ENCODE measurements at places on chromosomes 3 and 15.

DNA sequence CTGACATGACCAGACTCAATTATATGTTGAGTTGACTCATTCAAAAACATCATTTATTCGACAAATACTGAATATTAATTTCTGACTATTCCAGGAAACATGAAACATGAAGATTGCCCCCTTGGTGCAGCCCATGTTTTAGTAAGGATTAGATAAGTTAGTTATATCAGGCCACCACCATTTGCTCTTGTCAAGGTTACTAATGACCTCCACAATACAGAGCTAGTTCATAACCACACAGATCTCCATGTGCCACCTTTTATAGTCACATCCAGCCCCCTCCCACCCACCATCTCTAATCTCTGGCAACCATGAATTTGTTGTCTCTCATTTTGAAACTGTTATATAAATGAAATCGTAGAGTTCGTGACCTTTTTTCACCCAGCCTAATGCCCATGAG lies 15.7 kb downstream of the KLHL18 start:
- DNase-seq: no peak

- peak; percentile 66 for DNase-seq
Observed at GRCh38 chr3:127547761-127548605, 42.5 kb downstream of the TPRA1 start.

DNA sequence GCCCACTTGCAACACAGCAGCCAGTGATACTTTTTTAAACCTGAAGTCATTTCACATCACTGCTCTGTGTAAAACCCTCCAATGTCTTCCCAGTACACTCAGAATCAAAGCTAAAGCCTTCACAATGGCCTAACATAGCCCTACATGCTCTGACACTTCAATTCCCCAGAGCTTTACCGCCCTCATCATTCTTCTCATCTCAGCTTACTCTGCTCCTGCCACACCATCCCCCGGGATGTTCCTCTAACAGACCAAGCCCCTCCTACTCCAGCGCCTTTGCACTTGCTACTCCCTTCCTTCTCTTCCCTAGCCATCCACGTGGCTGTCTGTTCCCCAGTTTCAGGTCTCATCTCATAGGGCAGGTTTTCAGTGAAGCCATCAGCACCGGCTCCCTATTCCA lies 194.0 kb downstream of the SSR3 start:
- no peak for DNase-seq

DNA sequence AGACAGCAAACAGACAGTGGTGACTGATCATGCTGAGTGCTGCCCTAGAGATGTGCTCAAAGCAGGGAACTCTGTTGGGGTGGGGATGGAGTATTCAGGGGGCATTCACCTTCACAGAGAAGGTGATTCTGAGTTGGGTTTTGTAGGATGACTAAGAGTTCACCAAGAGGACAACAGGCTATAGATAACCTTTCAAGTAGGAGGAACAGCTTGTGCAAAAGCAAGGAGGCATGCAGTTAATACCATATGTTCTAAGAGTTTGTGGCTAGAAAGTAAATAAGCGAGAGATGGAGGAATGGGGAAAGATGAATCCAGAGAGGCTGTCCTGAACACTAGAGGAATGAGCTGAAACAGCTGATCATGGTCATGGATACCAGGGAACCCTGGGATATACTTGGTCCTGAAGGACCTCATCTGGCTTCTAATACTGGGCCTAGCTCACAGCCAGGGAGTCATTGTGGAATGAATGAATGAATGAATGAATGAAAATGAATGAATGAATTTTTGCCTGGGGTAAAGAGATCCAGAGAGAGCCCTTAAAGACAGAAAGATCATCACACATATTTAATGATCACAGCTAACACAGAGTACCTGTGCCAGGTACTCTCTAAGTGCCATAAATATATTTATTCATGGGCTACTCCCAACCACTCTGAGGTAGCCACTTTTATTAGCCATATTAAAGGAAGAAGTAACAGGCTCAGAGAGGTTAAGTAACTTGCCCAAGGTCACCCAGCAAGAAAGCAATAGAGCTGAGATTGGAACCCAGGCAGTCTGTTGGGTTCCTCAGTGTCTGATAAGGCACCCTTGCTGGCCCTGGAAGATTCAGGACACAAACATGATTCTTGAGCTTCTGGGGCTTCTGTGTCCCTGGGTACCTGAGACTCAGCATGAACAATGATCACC lies 22.0 kb downstream of the SMAD6 start:
- DNase-seq: no peak

- DNase-seq: no peak
Observed at GRCh38 chr15:50189633-50190032, 7.6 kb downstream of the SLC27A2 start.

DNA sequence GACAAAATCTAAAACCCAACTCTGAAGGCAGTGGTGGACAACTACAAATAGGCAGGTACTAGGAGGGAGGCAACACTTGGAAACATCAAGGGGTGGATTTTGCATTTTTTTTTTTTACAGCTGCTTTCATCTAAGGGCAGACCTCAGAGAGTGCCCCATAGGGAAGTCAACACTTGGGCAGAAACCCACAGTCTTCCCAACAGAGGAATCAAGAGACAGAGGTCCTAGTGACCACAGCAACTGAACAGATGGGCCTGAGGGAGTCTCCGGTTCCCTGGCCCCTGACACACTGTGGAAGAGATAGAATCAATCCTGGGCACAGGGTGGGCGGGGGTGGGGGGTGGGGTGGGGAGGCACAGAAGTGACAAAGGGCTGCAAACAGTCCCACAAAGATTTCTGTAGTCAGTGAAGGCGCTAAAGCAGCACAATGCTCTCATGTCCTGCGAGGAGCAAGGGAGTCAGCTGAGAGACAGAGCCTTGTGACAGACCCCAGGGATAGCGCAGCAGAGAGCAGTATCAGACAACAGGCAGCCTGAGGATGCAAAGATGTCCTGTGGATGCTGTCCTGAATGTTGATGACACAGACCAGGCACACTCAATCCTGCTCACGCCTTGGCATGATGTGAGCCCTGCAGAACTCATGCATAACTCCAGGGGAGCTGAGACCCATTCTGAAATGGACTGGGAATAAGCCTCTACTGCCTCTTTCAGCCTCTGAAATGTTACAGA lies 6.9 kb upstream of the RFTN1 start:
- DNase-seq: no peak

DNA sequence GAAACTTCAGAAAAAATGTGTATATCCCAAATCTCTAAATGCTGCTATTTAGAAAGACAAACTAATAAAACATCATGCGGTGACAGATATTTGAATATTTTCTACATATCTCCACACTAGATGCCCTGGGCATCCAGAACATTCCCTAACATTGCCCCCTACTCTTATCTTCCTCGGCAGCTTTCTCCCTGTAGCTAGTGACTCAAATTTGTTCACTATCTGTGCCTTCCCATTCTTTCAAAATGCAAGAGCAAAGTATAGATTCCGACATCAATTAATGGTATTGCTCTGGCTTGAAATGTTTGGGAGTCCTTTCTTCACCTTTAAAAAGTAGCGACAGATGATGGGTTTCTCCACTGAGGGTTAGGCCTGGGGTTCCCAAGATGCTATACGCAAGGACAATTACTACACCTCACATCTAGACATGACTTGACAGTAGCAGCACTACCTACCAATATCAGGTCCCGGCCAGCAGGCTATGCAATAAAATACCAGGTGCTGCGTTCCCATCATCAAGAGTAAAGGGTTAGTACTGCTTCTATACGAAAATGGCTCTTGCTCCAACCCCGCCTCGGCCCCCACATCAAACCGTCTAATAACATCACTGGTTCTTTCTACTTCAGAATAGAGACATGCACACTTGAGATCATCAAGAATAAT lies 631 bp downstream of the UBR1 start:
- no peak for DNase-seq

- peak; percentile 44 for DNase-seq
Observed at GRCh38 chr15:90530250-90531051, 728 bp downstream of the CRTC3 start.

DNA sequence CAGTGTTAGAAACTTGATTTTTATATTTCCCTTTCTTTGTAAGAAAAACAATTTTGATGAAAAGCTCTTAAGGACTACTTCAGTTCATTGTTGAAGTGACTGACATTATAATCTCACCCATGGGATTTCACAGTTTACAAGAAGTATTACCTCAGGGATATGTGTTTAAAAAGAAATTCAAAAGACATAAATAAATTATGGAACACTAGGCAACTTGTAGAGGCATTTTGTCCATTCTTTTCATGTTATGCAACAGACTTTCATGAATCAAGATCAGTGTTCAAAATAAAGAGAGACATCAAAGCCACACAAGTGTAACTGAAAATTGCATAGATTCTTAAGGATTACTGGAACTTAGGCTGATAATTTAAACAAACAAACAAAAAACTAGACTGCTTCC lies 196.8 kb upstream of the AGTR1 start:
- DNase-seq: no peak

GRCh38 chr15:37524601-37525000 lies 409.8 kb upstream of the TMCO5A start:
- no peak for DNase-seq

- no peak for DNase-seq
Observed at GRCh38 chr3:5309171-5309570, 121.7 kb downstream of the EDEM1 start.

- DNase-seq: no peak
Observed at GRCh38 chr3:2099028-2099671, 484 bp downstream of the CNTN4 start.

- no peak for DNase-seq
Observed at GRCh38 chr3:42263354-42264346, 2.3 kb downstream of the CCK start.

DNA sequence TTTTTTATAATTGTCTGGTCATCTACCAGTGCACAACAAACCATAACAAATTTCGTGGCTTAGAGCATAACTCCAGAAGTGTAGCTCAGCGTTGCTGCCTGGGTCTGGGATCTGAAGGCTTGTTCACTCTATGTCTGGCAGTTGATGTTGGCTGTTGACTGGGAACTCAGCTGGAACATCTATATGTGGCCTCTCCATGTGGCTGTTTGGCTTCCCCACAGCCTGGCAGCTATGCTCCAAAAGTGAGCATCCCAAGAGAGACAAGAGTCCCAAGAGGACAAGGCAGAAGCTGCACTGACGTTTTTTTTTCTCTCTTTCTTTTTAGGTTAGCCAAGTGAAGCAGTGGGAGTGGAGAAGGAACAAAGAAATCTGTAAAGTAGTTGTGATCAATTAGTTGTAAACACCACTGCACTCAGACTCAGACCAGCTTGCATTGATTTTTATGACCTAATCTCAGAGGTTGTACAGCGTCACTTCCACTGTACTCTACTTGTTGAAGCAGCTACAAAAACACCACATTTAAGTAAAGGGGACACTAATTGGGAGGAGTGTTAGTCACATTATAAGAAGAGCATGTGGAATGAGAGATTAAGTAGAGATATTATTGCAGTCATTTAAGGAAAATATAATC lies 2.5 kb upstream of the GPR176 start:
- no peak for DNase-seq

GRCh38 chr3:186121278-186121677 lies 12.4 kb upstream of the ETV5 start:
- DNase-seq: no peak

GRCh38 chr3:99430348-99431134 lies 207.9 kb upstream of the COL8A1 start:
- DNase-seq: no peak

- DNase-seq: no peak
Observed at GRCh38 chr3:141063831-141064230, 12.7 kb downstream of the SPSB4 start.

GRCh38 chr3:191972714-191973398 lies 511.9 kb downstream of the PYDC2 start:
- no peak for DNase-seq

DNA sequence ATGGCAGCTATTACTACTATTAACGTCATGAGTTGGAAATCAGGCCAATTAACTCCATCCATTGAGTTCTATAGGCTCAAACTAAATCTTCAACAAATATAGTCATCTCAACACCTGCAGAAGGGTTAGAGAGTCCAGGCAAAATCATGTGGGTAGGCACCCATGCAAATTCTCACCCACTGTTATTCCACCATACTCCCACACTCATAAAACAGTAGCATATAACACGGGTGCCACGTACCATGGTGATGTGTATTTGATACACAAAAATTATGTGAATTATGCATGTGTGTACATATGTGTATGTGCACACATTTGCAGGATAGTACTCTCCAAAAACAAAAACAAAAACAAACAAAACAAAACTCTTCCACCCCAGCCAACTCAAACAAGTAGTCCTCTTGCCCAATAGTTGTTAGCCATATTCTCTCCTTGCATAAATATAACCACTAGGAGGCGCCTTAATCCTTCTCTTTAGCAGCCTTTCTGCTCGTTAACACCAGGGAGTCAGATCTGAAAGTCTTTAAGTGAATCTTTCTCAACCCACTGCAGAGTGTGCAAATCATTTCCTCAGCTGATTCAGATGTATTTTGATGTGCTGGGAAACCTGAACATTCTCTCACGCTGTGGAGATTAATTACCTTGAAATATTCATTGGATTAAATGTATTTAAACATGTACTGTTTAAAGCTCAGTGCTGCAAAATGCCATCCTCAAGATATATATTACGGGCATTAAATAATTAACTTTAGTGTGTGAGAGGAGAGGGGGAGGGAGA lies 38.0 kb upstream of the COPB2 start:
- DNase-seq: no peak

GRCh38 chr3:59611649-59612443 lies 562.0 kb upstream of the CFAP20DC start:
- DNase-seq: no peak

DNA sequence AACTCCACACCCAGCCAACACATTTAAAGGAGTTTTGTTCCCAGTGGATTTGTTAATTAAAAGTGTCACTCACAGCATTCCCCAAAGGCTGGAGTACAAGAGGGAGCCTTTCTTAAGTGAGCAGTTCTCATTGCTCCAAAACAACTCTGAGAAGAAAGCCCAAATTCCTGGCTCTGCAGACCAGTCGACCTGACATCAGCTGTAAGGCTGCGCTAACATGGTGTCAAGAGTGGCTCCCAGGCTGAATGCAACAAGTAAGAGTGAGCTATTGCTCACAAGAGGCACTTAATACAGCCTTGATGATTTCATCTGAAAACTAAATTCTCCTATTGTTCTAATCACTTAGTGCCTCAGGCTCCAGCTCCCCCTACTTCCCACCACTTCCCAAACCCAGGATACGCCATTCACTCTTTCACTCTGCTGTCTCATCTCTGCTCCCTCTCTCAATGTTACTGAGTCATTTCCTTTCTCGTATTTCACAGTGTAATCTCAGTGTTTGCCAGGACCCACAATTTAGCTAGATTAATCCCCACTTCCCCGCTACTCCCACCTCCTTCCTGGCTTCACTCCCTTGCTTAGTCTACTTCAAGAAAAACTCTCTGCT lies 81.8 kb downstream of the WWTR1 start:
- peak; percentile 21 for DNase-seq

- no peak for DNase-seq
Observed at GRCh38 chr3:184259878-184260723, 1.3 kb downstream of the CAMK2N2 start.

- no peak for DNase-seq
Observed at GRCh38 chr3:73259856-73260255, 198.4 kb downstream of the EBLN2 start.

GRCh38 chr3:38397320-38397719 lies 50.7 kb downstream of the XYLB start:
- DNase-seq: no peak

- no peak for DNase-seq
Observed at GRCh38 chr15:91491101-91491950, 362.2 kb upstream of the SLCO3A1 start.

All from hypothalamus (tissue), 51 donors.